ENCODE measurements at places on chromosomes 5 and 9. TPM values are rescaled to one million over a fixed set of nuclear protein-coding genes. Genes with fewer than 3 reads are reported as not detected.

DBH gene
- 0.26 TPM for total RNA-seq

RNF208 gene
- total RNA-seq, result 0.83 TPM

FCHO2 gene
- total RNA-seq, result 4.1 TPM

DNA sequence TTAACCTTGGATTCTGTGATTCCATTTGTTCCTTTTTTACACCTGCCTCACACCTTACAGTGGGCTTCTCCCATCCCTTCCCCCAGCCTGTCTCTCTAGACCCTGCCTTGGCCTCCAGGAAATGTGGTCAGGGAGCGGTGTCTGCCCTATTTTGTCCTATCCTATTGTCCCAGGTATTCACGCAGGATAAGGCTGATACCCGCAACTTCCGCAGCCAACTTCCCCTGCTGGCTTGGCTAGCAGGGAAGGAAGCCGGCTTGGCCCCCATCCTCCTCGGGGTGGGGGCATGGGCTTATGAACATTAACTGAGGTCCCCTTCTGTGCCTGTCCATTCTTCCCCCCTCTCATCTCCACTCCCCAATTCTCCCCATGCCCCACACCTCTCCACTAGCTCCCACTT is 3.5 kb downstream of the CSF1R start:
- H3K27me3 ChIP-seq, result no peaks in the 10 kb centered on the region
- H3K27ac ChIP-seq, result no peak overlapping the region
- H3K4me1 ChIP-seq, result no peaks in the 10 kb centered on the region

DNA sequence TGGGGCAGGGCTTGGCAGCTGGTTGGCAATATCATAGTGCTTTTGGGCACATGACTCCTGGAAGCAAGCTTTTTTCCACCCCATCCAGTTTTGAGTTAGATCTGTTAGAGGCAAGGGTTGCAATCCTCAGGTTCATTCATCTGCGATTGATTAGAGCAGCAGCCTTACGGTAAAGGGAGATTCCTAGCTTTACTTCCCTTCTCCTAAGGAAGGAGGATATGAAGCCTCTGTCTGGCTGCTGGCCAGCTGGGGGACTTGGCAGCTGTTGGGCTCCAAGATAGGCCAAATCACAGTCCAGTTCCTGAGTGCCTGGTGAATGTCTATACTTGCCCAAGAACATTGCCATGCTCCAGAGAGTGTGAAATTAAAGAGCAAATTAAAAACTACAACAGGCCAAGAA is 113.4 kb upstream of the CCNH start:
- H3K4me1 ChIP-seq, result no peaks in the 10 kb centered on the region
- no peaks in the 10 kb centered on the region for H3K27me3 ChIP-seq
- no peak overlapping the region for H3K27ac ChIP-seq
- no peaks in the 10 kb centered on the region for H3K36me3 ChIP-seq

DNA sequence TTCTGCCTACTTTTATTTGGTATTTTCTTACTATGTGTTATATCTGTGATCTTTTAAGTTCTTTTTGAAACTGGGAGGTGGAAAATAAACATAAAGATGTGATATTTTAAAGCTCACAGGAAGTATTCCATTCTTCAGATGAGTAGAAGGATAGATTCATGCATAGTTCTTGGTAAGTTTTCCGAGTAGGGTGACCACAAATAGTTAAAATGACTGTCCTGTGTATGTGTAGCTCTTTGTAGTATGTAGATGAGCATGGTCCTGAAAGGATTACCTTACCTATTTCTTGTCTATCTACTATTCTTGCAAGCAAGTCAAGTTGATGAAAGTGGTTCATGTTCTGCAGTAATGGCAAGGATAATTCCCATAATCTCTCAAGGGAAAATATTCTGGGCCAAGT is 47.7 kb downstream of the SRFBP1 start:
- no peaks in the 10 kb centered on the region for H3K4me1 ChIP-seq
- no peaks in the 10 kb centered on the region for H3K36me3 ChIP-seq
- H3K27me3 ChIP-seq, result no peaks in the 10 kb centered on the region
- no peak for DNase-seq
- no peak overlapping the region for H3K4me3 ChIP-seq
- no peak overlapping the region for H3K27ac ChIP-seq

DNA sequence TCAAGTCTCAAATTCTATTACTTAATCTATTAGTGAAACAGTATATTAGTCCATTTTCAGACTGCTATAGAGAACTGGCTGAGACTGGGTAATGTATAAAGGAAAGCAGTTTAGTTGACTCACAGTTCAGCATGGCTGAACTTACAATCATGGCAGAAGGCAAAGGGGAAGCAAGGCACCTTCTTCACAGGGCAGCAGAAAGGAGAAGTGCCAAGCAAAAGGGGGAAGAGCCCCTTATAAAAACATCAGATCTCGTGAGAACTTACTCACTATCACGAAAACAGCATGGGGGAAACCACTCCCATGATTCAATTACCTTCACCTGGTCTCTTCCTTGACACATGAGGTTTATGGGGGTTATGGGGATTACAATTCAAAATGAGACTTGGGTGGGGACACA is 67.9 kb upstream of the CHSY3 start:
- H3K36me3 ChIP-seq, result no peaks in the 10 kb centered on the region
- DNase-seq, result no peak
- no peak overlapping the region for H3K27ac ChIP-seq
- H3K4me3 ChIP-seq, result no peak overlapping the region
- no peaks in the 10 kb centered on the region for H3K4me1 ChIP-seq

- no peak overlapping the region for H3K4me3 ChIP-seq
- no peaks in the 10 kb centered on the region for H3K36me3 ChIP-seq
- DNase-seq, result no peak
- no peaks in the 10 kb centered on the region for H3K27me3 ChIP-seq
- no peaks in the 10 kb centered on the region for H3K4me1 ChIP-seq
- H3K27ac ChIP-seq, result no peak overlapping the region
These were observed 471.4 kb downstream of the SPOCK1 start for GRCh38 chr5:137027758-137028157.

DNA sequence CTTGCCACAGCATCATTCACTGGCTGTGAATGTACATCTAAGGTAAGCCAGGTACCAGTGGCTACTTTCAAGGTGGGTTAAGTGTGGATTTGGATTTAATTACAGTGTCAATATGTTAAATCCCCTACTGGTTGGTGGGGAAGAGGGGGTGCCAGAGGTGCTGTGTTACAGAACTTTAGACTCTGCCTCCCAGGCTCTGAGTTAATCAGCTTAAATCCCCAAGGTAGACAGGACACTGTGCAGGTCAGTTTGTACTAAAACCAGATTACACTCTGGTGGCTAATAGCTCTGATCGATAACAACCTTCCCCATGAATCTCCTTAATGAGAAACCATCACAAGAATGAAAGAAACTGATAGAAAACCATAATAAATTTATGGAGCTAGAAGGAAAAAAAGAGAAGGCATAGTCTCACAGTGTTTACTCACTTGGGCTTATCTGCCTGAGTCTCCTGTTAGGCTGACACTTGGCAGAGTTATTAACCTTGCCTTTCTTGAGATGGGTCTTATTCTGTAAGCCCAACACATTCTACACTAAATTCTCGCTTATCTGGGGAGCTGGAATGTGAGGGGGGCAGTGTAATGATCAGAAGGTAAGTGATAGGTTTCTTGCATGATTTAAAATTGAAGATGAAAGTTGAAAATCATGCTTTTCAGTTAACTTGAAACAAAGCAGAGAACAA is 106.8 kb downstream of the LMNB1 start:
- H3K27me3 ChIP-seq, result no peaks in the 10 kb centered on the region
- H3K4me1 ChIP-seq, result no peaks in the 10 kb centered on the region
- no peak overlapping the region for H3K27ac ChIP-seq

GRCh38 chr5:65986050-65986451 is 59.7 kb downstream of the ERBIN start:
- no peaks in the 10 kb centered on the region for H3K36me3 ChIP-seq
- H3K27me3 ChIP-seq, result no peaks in the 10 kb centered on the region
- no peak overlapping the region for H3K4me3 ChIP-seq
- H3K4me1 ChIP-seq, result peaks cover 12% of the 10 kb centered on the region

DNA sequence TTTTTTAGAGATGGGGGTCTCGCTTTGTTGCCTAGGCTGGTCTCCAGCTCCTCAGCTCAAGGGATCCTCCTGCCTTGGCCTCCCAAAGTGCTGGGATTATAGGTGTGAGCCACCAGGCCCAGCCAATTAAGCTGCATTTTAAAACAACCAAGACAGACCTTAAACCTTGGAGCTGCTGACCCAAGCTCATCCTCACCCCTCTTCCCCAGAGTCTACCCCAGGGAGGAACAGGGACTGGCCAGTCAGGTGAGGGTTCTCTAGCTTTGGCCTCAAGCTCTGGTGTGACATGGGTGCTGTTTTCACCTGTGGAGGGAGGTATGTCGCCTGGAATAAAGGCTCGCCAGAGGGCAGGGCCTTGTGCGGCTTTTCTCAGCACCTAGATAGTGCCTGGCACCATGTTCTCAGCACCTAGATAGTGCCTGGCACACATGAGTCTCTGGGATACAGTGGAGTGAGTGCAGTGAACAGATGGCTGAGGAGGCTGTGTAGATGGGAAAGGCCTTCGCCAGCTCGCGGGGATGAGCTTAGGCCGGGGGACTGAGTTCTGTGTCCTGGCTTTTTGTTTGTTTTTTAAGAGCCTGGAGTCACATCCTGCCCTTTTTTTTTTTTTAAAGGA is 7.4 kb downstream of the CDK9 start:
- H3K27ac ChIP-seq, result no peak overlapping the region
- DNase-seq, result no peak
- no peaks in the 10 kb centered on the region for H3K27me3 ChIP-seq
- peaks cover 44% of the 10 kb centered on the region for H3K4me1 ChIP-seq
- H3K36me3 ChIP-seq, result peaks cover 8% of the 10 kb centered on the region
- no peak overlapping the region for H3K4me3 ChIP-seq

- H3K27me3 ChIP-seq, result no peaks in the 10 kb centered on the region
- no peak overlapping the region for H3K27ac ChIP-seq
- no peaks in the 10 kb centered on the region for H3K36me3 ChIP-seq
These were observed 291.5 kb downstream of the ZSWIM6 start for GRCh38 chr5:61623401-61624069.

All from T-cell (primary cell).